Ureter (tissue), 1 donor: ENCODE measurements at places on chromosomes 12 and 14.

DNA sequence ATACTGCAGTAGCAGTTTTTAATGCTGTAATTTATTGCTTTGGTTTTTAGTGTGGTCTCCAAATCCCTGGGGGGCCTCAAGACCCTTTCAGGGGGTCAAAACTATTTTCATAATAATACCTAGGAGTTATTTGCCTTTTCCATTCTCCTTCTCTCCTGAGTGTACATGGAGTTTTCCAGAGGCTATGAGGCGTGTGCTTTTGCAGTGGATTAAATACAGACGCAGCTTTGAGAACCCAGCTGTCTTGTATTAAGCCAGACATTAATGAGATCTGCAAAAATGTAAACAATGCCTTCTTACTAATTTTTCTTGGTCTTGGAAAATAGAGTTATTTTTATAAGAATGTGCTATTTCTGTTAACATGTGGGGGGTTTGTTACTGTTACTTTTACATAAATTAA is 68.6 kb downstream of the SLC25A47 start:
- DNase-seq, result no peak

- no peak for DNase-seq
These were observed 32.3 kb upstream of the TBC1D30 start for GRCh38 chr12:64792128-64792527.

GRCh38 chr12:102781117-102781516 is 135.9 kb downstream of the PAH start:
- no peak for DNase-seq

GRCh38 chr12:72957454-72957853 is 685.3 kb downstream of the TRHDE start:
- no peak for DNase-seq

GRCh38 chr12:12745576-12746211 is 28.5 kb downstream of the CDKN1B start:
- DNase-seq, result no peak

- no peak for DNase-seq
These were observed 717 bp downstream of the PPHLN1 start for GRCh38 chr12:42326541-42327226.

GRCh38 chr14:80475074-80475473 is 263.8 kb upstream of the DIO2 start:
- no peak for DNase-seq

DNA sequence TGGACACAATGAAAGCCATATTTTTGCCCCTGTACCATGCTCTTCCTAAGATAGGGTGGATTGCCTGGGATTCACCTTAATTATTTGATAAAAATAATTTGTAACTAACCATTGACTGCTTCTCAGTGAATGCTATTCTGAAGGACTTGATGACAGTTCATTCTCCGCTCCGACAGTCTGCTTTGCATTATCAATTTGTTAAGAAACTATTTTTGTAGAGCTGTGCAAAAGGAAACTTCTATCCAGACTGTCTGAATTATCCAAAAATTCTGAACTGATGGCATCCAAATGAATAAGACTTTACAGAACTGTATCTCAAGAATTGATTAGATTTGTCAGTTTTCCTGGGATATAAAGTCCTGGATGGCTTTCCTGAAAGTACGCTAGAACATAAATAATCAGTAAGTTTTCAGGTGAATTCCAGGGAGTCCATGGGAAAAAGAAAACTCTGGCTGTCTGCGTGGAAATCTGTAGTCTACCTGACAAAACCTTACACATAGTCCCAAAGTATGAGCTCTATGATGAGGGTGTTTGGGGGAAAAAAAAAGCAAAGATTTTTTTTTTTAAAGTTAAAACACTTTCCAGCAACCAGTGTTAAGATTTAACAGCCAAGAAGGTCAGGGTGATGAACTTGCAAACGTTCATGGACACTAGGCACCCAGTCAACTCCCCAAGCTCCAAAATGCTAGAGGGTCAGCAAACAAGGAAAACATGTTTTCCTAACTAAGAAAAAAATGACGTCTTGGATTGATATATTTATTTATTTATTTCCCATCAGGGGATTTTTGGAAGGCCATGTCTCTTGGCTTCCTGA is 291.1 kb upstream of the TBX3 start:
- DNase-seq, result no peak

GRCh38 chr14:99819514-99819913 is 26.3 kb downstream of the EML1 start:
- DNase-seq, result no peak
